AG04449 (cell line): ENCODE measurements at places on chromosomes 16 and 17.

DNA sequence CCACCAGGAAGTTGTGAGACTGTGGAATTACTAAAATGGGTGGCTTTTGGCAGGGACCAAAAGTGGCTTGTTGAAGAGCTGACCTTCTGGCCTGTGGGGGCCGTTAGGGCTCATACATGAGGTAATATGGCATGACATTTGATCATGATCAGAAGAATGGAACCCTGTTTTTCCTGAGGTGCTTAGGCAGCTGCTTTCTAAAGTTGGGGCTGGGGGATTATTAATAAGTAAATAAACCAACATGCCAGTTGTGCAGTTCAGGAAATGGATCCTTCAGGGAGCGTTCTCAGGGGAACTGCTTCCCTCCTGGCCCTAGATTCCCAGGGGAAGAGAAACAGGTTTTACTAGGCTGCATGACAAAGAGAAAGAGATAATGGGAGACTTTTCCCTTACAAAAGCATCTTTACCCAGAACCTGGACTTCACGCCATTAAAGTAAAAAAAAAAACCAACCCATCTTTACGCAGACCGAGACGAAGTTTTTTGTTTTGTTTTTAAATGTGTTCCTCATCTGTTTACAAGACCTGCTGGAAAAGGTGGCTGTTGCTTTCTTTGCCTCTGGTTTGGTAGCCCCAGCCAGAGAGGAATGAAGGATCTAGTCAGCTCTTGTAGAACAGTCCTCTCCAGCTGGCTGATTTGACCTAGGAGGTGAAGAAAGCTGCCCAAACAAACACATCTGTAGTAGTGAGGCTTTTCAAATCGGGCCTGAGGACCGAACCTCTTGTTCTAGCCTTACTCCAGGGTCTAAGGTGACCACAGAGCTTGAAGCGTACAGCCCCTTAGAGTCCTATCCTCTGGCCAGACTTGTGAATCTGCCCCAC lies 22.7 kb downstream of the YPEL2 start:
- DNase-seq: no peak

DNA sequence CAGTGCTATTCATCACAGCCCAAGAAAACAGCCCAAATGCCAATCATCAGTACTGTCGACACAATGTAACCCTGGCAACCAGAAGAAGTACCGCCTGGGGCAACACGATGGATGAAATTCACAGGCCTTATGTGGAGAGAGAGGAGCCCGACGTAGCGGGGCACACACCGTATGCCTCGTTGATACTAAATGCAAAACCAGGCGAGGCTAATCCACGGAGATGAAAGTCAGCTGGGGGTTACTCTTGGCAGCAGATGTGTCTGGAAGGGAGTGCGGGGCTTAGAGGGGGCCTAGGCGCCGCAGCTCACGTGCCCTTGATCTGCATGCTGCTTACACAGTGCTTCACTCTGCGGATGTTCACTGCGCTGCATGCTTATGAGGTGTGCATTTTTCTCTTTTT lies 29.8 kb downstream of the ITGAE start:
- DNase-seq: no peak

DNA sequence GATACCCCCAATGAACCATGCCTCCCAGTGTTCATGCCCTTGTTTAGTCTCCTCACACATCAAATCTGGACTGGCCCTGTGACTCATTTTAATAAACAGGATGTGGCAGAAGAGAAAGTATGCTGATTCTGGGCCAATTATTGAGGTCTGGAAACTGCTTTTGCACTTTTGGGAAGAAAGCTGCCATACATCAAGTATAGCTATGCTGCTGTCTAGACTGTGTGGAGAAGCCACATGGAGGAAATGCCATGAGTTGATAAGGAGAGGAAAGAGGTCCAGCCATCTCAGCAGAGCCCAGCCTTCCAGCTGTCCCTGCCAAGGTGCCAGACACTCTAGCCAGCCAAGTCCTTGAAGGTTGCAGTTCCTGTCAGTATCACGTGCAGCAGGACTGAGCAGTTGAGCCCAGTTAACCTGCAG lies 16.7 kb downstream of the RPRML start:
- DNase-seq: peak; percentile 31

DNA sequence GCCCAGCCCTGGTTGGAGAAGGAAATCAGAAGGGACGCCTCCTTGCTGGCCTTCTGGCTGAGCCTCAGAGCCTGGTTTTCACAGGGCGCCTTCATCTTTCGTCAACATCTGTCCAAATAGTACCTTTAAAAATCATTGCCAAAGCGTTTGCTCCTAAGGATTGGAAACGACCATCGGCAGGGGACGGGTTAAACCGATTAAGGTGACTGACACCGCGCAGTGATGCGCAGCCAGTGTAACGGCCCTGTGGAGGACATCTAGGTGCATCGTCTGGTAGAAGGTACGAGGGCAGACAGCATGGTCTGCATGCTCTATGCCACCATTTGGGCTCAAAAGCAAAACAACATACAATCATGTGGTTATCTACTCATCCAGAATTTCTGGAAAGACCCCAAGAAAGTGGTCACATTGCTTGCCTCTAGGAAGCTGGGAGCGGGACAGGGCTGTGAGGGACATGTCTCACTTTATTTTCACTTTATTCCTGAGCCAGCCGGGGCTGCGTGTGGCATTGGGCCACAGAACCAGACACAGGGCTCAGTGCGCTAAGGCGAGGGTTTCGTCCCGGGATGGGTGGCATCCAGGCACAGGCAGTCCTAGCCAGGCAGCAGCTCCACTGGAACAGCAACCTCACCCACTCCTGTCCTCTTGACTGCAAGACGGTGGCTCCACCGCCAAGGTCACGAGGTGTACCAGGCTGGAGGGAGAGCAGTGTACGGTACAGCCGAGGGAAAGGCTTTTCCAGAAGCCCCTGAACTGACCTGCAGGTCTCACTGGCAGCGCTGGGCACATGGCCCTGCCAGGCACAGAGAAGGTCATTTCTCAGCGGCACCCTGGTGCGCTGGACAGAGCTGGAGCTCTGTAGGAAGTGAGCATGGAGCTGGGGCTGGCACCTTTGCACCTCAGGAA lies 40.9 kb upstream of the JPH3 start:
- DNase-seq: no peak

- peak; percentile 61 for DNase-seq
Observed at GRCh38 chr16:69243479-69243878, 56.5 kb downstream of the SNTB2 start.

DNA sequence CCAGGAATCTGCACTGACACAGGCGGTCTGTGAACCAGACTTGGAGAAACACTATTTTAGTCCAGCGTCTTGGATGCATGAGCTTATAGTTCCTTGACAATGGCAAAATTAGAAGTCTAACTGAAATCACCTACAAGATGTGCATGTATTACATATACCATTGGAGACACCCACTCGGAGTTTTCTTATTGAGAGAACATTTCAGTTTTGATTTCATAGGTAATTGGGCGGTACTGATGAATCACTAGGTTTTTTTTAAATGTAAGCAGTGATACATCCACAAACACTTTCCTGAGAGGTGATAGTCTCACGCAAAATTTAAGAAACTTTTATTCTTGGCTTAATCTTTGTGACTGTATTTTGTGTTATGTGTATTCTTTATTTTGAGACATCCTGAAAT lies 69.8 kb downstream of the PRKCA start:
- no peak for DNase-seq
